ENCODE measurements at places on chromosomes 11 and 22.

DNA sequence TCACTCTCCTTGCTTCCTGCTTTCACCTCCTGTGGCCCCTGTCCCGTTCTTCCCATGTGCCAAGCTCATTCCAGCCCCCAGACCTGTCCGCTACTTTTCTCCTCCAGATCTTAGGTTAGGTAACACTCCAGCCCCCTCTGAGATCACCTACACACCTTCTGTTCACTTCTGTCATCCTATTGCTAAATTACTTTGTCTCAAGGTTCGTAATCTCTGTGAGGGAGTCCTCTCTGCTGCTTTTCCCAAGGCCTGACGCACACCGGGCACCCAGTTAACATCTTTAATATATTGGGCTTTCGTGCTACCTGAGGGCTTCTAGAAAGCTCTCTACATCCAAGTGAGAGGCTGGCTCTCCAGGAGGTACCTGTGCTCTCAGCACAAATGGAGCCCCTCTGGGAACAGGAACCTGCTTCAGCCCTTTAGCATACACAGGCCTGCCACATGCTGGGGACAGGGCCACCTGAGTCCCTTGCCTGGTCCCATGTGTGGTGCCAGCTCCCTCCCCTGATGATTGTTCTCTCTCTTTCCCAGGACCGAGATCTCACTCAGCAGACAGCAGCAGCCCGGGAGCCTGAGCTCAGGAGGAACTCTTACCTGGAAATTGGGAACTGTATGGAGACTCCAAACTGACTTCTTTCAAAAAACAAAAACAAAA lies 8.5 kb downstream of the C22orf31 start:
- no peak for DNase-seq

DNA sequence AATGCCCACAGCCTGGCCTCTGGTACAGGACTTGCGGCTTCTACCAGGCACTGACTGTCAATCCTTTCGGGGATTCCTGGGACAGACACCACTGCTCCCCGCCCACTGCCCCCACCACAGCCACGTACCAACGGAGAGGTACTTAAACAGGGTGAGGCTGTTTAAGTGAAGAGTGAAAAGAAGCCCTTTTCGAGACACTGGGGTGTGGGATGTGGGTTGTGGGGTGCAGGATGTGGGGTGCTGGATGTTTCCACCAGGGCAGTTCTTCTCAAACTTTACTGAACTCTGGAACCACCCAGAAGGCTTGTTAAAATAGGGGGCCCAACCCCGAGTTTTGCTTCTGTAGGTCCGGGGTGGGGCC lies 34.2 kb upstream of the PRR5 start:
- no peak for DNase-seq

DNA sequence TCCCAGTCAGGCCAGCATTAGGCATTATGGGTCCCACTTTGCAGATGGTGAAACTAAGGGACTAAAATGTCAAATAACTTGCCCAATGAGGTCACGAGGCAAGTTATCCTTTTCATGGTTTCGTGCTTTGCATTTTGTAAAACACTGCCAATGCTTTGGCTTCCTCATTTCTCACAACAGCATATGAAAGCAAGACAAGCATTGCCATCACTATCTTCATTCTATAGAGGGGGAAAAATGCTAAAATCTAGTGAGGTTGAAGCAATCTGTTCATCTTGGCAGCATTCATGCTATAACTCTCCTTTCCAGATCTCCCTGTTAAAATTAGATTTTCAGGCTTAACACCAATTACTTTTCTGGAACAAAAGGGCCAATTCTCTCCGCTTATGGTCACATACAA lies 14.8 kb downstream of the FAM181B start:
- no peak for DNase-seq

DNA sequence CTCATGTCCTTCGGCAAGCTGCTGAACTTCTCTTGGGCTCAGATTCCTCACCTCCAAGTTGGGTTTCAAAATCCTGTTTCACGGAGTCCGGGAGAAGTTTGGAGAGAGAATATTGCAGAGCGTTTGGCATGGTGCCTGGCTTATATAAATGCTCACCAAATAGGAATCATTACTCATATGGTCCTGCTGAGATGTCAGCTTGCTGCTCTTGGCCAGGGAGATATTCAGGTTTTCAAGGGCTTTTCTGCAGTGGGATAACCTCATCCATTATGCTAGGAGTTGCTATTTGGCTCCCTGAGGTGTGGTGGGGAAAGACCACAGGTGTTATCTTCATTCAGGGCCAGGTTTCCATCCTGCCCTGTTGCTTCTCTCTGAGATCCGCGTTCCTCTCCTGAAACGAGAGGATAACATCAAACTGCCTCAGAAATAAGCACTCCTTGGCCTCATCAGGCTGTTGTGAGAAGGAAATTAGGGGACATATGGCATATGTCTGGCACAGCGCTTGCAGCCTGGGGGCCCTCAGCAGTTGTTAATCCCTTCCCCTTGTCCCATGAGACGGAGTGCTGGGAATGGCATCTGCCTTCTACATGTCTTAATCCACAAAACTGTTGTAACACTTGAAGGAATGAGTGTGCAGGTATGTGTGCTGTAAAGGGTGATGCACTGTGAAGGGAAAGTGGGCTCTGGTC lies 29.9 kb upstream of the ACER3 start:
- peak; percentile 51 for DNase-seq

GRCh38 chr11:118078911-118079411 lies 2.1 kb downstream of the TMPRSS4 start:
- DNase-seq = no peak

- DNase-seq = no peak
These were observed 71.8 kb downstream of the GGTLC2 start for GRCh38 chr22:22716136-22716665.
